Sciatic nerve (tissue), 2 donors: ENCODE measurements at places on chromosomes 6 and 20.

DNA sequence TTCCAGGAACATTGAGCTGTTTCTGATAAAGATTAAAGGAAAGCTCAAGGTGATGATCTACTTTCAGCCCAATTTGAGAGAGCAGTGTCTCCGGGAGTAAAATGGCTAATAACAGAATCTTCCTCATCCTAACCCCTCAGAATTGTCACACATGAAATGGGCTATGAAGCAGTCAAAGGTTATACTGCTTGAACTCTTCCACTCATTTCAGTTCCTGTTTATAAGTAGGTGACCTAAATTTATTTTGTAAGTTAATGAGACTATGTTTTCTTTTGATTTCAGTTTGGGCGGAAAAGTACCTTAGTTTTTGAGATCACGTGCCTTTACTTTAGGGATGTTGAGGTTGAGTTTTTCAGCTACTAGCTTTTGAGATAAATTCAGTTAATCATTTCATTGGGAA lies 47.2 kb downstream of the QKI start:
- DNase-seq = no peak

- DNase-seq = no peak
Observed at GRCh38 chr6:93413190-93413589, 6.2 kb downstream of the EPHA7 start.

GRCh38 chr6:133392015-133392414 lies 150.9 kb downstream of the EYA4 start:
- no peak for DNase-seq

DNA sequence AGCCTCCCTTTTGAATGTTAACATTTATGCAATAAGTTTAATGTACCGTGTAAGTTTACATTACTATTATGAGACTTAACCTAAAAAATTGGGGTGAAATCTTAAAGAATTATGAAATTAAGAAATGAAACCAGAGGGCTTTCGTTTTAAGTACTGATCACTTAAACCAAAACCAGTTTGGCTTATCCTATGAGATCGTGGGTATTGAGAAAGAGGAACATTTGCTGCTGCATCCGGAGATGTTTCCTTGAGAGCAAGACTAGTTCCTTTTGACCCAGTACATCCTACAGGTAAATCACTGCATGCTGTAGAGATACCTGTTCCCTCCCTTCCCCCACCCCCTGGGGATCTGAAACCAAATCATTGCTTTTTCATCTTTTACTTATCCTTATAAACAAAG lies 201.3 kb downstream of the ESR1 start:
- no peak for DNase-seq

DNA sequence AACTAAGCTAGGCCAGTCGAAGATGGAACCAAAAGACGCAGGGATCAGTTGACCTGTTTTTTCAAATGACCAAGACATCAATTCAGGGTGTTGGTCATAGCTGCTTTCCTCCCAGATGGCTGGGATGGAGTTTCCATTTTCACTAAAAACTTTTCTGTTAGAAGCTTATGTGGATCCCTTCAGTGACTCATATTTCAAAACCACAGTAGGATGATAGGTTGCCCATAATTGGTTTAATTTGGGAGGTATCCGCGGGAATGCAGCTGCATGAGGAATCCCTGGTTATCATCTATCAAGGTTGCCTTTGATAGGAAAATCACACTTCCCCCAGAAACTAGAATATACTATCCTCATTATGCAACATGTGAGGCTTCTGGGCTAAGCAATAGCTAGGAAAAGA lies 150.9 kb upstream of the MLIP start:
- DNase-seq = no peak

DNA sequence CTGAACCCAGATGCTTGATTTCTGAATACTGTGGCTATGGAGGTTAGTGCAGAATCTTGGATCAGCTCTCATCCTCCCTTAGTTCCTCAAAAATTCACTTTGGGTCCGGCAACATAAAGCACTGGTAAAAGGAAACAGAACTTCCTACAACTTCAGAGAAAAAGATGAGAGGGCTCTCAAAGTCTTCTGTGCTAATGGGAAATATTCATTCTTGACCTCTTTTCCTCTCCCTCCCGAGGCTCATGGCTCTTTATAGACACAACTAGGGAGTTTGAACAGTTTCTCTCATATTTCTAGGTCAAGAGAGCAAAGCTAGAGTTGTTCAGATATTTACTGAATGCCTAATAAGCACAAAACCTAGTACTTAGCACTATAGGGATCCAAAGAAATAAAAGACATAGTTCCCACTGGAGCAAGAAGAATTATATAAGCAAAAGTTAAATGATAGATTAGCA lies 124.1 kb upstream of the TCF21 start:
- no peak for DNase-seq

DNA sequence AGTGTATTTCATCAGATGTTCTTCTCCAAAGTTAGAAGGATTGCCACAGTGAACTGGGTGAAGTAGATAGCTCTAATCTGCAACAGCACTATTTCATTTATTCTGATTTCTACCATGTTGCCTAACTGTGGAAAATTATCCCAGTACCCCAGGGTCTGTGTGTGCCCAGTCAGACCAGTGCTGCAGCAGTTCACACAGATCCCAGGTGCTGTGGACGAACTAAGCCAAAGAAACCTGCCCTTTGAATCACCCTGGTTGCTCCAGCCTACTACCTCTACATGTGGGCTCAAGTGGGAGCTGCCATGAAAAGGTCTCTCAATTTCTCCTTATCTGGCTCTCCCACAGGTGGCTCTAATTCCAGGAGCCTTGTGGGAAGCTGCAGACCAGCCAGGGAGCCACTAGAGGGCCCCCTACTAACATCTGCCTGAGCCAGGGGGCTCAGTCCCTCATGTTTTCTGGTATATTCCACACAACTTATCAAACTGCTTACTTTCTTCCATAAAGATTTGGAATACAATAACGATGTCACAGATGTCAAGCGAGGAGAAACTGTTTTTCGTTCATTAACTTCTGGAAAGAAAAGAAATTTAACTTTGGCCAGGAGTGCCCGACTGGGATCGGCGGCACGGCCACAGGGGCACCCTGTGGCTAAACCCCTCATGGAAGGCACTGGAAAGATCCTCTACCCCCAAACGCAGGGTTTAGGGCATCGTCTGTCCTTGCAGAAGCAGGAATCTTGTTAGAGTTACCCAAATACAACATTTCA lies 31.6 kb upstream of the LY86 start:
- no peak for DNase-seq

DNA sequence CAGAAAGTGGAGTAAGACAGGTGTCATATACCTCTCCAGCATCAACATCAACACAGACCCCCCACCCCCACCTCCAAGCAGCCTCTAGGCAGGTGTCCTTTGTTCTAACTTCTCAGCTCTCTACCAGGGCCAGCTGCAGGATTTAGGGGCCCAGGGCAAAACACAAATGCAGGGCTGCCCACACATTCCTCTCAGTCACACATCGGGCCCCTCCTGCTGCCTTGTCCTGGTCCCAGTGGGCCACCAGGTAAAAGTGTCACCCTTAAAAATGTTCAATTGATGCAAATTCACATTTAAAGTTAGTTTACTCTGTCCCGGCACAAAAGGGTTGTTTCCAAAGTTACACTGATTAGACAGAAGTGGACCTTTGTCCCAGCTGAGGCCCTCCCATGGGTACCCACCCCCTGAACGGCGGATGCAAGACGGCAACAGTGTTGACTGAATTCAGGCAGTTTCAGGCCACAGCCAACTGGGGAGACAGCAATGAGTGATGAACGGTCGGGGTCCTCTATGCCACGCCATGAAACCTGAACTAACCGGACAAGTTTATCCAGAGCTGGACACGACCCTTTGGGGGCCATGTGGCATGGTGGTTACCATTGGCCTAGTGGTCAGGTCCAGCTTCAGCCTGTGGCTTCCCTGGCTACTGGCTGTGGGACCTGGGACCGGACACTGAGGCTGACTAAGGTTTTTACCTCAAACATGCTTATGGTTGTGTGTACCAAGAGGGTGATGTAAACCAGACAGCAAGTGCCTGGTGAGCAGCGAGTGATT lies 52.2 kb upstream of the UNC93A start:
- DNase-seq = no peak

- no peak for DNase-seq
Observed at GRCh38 chr20:11652128-11652527, 265.6 kb upstream of the BTBD3 start.

DNA sequence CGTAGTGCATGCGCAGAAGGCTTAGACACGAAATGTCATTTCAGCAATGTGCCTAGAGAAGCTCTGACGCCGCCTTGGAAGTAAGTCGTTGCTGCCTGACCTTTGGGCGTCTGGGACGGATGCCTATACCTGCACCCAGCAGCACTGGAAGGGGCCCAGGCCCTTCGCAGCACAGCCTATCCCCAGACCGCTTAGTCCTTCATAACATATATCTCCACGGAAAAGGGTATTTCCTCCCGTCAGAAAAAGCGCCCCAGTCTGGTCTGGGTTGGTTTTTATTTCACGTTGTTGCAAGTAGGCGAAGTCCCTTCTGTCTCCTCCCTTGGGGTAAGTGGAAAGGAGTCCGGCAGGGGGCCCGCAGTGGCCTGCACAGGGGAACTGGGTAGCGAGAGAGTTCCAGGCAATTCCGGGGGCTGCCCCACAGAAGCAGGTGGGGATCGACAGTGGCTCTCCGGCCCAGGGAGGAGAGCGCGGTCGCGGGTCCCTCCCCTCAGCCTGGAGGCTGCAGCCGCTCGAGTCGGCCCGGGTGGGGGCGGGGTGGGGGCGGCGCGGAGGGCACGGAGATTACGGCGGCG lies 559 bp upstream of the EYA4 start:
- no peak for DNase-seq

- DNase-seq = no peak
Observed at GRCh38 chr6:150417899-150418826, 49.4 kb downstream of the IYD start.

DNA sequence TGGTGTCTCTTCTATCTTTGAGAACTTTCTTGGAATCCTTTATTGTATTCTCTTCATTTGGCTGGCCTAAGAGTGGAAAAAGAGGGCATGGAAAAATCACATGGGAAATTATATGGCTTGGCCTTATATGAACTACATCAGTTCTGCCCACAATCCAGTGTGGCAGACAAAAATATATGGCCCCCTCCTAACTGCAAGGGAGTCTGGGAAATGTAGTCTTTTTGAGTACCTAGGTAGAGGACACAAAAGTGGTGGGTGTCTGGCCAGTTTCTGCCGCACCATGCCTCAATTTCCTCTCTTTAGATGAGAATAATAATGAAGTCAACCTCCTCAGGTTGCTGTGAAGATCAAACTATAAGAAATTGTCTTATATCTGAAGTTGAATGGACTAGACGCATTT lies 109.3 kb downstream of the SCP2D1 start:
- DNase-seq = no peak

DNA sequence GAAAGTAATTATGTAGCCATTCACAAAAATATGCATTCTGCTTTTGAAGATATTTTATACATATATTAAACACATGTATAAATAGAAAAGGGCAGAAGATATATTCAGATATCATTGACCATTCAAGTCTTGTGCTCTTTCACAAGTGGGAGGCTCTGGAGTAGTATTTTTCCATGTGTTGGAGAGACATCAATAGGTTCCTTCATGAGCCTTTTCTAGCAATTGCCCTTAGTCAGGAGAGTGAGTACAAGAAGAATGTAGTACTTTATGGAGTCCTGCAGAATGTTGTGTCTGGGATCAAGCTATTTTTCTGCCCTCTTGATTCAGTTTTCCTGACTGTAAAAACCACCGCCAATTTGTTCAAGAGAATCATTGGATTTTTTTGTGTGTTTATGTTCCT lies 117.9 kb downstream of the LRRC1 start:
- no peak for DNase-seq

DNA sequence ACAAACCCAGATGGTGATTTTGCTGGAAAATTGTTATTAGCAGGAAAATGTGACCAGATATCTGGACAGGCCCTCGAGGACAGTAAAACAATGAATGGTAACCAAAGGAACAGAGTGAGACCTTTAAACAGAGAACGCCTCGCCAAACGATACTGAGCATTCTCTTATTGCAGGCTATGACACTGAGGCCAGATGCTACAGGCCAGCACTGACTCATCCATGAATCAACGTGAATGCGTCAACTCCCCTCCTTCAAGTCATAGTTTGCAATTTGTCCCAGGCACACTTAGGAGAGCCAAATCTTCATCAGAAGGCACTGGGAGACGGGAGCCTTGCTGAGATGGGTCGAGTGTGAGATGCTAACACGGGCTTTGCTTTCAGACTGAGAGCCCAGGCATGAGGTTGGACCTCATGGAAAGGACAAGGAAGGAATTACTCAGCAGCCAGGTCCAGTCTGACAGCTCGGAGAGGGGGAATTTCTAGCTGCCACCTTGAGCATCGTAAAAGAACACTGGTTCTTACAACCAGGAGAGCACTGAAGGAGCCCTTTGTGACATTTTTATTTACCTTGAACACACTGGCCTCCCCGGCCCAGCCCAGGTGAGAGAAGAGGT lies 60.7 kb downstream of the BMP7 start:
- no peak for DNase-seq
